Keratinocyte (primary cell): ENCODE measurements at places on chromosomes 6 and 20.

- DNase-seq, result no peak
Observed at GRCh38 chr20:56395166-56395565, 2.7 kb downstream of the CSTF1 start.

DNA sequence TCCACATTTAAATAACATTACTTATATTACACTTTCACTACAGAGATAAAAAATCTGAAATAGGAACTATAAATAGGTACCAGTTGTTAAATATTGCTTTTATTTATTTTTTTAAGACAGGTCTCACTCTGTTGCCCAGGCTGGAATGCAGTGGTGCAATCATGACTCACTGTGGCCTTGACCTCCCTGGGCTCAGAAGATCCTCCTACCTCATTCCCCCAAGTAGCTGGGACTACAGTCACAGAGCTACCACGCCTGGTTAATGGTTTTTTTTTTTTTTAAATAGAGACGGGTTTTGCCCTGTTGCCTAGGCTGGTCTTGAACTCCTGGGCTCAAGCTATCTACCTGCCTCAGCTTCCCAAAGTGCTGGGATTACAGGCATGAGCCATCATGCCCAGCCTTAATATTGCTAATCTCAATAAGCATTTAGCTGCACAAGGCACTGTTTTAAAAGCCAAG, 17.3 kb downstream of the EEF1E1 start:
- DNase-seq, result no peak

DNA sequence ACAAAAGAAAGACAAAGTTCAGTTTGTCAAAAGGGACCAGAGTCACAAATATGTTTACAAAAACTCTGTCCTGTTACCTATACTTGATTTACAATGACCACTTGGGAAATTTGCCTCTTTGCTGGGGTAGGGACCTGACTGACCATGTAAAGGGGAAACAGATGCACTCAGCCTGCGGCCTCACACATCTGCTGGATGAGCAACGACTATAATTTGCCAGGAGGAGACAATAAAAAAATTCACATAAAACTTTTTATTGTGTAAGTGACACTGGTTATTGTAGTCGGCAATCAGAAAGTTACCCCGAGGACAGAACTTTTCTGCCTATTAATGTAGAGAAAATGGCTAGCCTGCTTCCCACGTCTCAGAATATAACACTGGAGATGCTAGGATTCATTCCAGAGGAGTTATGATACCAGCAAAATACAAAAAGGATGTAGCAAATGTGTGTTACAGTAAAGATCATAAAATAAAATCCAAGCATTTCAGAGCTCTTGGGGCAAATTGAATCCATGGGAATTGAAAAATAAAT, 415.4 kb upstream of the SPTLC3 start:
- no peak for DNase-seq

DNA sequence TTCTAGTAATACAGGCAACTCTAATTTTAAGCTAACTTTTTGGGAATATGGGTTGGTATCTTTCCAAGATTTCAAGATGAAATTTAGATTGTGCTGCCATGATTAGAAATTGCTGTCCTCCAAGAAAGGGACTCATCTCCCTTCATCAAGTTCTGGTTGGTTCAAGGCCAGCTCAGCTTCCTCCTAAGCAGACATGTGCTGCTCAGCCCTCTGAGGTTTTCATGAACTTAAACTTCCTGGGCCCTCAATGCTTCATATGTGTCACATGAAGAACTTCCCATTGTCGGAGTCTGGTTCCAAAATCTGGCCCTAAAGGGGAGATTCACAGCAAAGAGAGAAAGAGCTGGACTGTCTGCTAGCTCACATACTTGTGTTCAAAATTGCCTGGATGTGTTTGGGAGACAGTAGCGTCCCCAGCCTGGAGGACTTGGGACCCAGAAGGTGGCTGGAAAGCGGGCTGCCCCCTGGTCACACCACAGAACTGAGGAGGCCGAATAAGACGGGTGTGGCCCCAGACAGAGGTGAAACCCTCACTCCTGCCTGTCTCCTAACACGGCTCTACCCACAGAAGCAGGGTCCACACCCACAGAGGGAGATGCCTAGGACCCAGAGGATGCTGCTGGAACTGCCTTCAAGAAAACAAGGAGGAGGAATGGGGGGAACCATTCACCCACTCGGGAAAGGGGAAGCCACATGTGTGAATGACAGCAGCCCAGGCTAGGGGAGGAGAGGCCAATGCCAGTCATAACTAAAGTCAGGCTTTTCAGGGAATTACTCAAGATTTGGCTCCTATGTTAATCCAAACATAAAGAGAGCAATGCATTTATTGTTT, 54.3 kb upstream of the GPR31 start:
- no peak for DNase-seq

GRCh38 chr6:57162028-57162427, 10.1 kb upstream of the BAG2 start:
- DNase-seq, result no peak

GRCh38 chr6:56923565-56923964, 31.3 kb upstream of the BEND6 start:
- no peak for DNase-seq

- DNase-seq, result no peak
Observed at GRCh38 chr6:107796156-107796555, 28.0 kb downstream of the SCML4 start.

DNA sequence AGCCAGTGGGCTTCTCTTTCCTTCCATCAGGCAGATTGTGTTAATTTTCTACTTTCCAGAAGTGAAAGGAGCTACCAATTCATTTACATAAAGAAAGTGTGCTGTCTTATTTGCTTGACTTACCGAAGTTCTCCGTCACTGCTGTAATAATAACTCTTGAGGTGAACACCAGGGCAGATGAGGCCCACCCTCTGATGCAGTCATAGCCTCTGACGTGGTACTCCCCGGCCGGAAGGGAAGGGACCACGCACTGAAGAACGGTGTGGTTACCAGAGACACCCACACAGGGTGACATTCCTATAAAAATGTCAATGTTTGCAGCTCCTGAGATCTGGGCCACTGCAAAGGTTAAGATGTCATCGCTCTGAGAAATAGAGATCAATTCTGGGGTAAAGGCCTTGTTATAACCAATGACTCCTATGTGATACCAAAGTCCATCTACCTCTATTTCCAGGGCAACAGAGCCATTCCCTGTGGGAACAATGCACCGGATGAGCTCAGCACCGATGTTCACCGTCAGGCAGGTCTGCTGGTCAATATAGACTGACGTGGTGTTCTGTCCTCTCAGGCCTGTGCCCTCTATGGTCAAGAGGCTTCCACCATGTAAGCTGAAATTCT, 62.9 kb downstream of the PKHD1 start:
- DNase-seq, result no peak

DNA sequence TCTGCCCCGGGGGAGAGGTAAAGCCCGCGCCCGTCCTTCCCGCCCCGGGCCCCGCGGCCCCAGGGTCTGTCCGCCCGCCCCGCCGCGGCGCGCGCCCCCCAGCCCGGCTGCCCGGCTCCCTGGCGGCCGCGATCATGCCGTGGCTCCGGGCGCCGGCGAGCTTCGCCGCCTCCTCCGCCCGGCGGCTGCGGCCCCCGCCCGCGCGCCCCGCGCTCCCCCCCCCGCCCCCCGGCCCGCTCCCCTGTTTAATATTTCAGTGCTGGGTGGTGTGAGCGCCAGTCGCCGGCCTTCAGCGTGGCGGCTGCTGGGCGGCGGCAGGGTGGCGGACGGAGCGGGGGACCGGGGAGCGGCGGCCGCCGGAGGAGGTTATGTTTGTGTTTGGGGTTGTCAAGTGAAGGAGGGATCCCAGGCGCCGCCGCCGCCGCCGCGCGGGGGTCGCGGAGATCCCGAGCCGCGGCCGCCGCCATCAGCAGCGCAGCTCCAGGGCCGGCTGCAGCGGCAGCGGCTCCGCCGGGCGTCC, at the start of gene HIVEP1:
Gene HIVEP1, plus strand, starts transcription at position 275 of the 520 bp plus-strand sequence. CDS start 3,317 bp downstream, outside the sequence.
- no peak for DNase-seq

- no peak for DNase-seq
Observed at GRCh38 chr6:14373648-14374437, 256.3 kb downstream of the CD83 start.

GRCh38 chr6:141133346-141133745, 999.4 kb upstream of the GJE1 start:
- DNase-seq, result no peak

DNA sequence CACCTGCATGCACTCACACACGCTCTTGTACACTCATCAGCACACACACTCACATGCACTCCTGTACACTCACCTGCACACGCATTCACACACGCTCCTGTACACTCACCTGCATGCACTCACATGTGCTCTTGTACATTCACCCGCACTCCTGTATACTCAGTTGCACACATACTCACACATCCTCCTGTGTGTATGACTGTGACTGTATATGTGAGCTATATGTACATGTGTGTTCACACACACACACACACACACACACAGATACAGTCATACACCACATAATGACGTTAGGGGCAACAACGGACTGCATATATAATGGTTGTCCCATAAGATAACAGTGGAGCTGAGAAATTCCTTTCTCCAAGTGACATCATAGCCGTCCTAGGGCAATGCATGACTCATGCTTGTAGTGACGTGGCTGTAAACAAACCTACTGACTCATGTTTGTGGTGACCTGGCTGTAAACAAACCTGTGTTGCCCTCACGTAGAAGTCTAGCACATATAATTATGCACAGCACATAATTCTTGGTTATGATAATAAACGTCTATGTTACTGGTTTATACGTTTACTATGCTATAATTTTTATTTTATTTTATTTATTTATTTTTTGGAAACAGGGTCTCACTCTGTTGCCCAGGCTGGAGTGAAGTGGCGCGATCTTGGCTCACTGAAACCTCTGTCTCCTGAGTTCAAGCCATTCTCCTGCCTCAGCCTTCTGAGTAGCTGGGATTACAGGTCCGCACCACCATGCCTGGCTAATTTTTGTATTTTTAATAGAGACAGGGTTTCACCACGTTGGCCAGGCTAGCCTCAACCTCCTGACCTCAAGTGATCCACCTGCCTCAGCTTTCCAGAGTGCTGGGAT, 22.8 kb upstream of the TAF4 start:
- peak; percentile 60 for DNase-seq

GRCh38 chr6:167161851-167162467, 4.2 kb upstream of the GPR31 start:
- no peak for DNase-seq

DNA sequence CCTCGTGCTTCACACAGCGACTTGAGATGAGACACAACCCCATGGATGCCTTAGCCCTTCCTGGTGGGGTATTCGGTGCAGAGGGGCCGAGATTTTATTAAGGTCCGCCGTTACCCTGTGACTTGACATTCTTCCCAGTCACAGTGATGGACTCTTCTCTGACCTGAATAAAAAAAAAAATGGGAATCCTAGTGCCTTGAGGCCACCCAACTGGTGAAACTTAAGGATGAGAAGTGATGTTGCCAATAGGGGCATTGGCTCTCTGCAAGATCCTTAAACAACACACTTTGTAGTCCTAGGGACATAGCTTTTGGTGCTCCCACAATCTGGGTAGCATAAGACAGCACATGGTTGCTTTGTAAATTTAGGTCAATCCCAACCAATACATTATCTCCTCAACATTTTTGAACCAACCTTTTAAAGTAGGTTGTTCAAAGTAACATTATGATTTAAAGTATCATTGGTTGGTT, 814 bp upstream of the ADNP start:
- DNase-seq, result no peak

GRCh38 chr6:15475261-15475660, 187.6 kb downstream of the DTNBP1 start:
- DNase-seq, result no peak

DNA sequence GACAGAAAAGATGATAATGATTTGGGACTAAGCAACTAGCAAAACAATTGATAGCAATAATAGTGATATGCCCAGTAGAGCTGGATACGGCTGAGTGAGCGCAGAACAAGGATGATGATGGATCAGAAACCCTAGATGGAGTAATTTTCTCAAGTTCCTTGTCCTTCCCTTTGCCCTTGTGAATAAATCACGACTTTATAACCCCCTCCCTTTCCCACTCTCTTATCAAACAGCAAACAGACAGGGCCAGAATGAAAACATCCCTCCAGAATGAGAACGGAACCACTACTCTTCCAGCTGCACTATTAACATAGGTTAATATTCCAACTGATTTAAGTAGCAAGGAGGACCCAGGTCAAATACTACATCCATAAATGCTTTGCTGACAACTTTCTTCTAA, 1.3 kb upstream of the MTFR2 start:
- DNase-seq, result no peak

DNA sequence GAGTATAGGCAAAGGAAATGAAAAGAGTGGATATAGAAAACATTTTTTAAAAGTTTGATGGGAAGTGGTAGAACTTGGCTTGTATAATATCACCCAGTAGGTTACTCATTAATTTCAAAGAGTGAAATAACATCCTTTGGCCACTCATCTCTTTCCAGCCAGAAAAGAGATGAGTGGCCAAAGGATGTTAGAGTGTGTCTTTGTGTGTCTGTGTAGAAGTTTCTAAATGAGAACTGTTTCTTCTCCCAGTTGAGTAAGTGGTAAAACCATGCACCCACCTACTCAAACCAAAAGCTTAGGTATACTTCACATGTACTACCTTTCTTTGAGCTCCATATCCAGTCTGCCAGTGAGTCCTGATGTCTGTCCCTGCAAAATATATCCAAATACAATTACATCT, 47.7 kb upstream of the TMEM244 start:
- no peak for DNase-seq

GRCh38 chr20:45462711-45463509, 6.6 kb upstream of the WFDC2 start:
- DNase-seq, result no peak

DNA sequence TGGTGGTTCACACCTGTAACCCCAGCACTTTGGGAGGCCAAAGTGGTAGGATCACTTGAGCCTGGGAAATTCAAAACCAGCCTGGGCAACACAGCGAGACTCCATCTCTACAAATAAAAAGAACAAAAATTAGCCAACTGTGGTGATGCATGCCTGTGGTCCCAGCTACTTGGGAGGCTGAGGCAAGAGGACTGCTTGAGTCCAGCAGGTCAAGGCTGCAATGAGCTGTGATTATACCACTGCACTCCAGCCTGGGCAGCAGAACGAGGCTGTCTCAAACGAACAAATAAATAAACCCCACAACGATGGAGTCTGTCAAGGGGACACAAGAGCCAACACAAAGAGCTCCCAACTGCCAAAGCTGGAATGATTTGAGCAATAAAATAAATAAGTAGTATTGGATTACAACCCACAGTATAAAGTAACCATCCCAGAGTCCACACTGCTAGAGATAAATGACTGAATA, 13.5 kb downstream of the ZMYND8 start:
- no peak for DNase-seq

- no peak for DNase-seq
Observed at GRCh38 chr6:32386040-32386439, 14.3 kb upstream of the TSBP1 start.

- no peak for DNase-seq
Observed at GRCh38 chr6:100228437-100228833, 234.4 kb upstream of the MCHR2 start.

DNA sequence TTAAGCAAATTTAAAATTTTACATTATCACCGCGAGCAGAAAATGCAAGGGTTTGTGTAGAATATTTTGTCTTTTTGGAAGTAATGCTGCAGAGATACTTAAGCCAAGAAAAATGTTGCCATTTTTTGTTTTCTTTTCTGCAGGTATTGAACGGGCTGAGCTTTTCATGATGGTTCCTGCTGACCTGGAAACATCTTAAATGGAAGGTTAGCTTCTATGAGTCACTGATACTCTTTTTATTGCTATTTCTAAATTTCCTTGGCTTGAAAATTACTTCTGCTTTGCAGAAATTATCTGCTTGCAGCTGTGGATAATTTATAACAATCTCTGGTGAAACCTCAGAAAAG, 12.7 kb downstream of the SYTL3 start:
- no peak for DNase-seq
